ENCODE measurements at places on chromosomes 3 and 15.

DNA sequence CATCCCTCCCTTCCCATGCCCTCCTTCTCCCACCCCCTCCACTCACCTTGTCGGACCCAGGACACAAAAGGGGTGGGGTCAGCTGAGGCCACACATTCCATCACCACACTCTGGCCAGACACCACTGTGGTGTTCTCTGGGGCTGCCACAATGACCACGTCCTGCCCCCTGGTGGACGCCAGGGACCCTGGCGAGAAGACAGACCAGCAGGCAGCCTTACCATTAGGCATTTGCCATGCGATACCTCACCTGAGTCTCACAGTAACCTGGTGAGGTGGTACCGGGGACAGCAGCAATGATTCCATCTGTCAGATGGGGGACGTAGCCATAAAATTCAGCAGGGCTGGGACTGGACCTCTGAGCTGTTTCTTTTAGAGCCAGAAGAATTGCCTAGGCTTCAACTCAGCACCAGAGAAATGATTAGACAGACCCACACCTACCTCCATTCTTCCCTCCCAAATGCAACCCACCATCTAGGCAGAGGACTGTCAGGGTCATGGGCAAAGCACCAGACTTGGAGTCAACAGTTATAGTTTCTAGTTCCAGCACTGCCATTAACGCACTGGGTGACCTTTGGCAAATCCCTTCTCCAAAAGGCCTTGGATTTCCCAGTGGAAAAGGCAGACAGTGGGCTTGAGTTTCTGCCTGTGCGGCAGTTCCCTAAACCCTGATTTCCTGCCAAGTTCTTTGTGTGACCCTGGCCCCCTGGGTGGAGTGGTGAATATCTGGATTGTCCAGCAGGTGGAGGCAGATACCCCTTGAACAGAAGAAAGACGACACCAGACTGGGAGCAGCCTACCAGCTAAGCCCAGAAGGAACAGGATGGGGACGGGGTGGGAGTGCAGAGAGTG is 21.8 kb downstream of the IGDCC4 start:
- DNase-seq: no peak

- no peak for DNase-seq
These were observed 29.1 kb downstream of the SLC6A1 start for GRCh38 chr3:11021611-11022011.

GRCh38 chr3:51500632-51501131 is 867 bp upstream of the DCAF1 start:
- DNase-seq: no peak

- DNase-seq: no peak
These were observed 1042.0 kb downstream of the ROBO1 start for GRCh38 chr3:78725703-78726246.

All from activated T-cell treated with anti-CD3 and anti-CD28 coated beads for 24 hours (primary cell).